PC-3 (cell line): ENCODE measurements at places on chromosomes 11 and 22.

DNA sequence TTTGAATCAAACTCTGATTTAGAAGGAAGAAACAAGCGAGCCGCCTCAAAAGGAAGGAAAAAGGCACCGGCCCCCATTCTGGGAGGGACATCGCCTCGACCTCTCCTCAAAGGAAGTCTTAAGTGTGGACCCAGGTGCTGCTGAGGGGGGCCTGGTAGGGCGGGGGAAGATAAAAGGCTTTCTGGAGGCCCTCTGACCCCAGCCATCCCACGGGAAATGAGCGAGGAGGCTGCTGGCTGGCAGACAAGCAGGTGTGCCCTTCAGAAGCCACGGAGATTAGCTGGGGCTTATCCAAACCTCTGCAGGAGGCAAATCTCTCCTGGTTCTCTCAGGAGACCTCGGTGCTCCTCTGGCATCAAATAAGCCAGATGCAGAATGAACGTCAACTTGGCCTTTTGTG is 171.4 kb upstream of the BLID start:
- DNase-seq: no peak

- DNase-seq: no peak
Observed at GRCh38 chr11:11213117-11213516, 139.9 kb downstream of the CSNK2A3 start.

- peak; percentile 96 for DNase-seq
Observed at GRCh38 chr11:112364962-112365481, 104.4 kb upstream of the PLET1 start.

DNA sequence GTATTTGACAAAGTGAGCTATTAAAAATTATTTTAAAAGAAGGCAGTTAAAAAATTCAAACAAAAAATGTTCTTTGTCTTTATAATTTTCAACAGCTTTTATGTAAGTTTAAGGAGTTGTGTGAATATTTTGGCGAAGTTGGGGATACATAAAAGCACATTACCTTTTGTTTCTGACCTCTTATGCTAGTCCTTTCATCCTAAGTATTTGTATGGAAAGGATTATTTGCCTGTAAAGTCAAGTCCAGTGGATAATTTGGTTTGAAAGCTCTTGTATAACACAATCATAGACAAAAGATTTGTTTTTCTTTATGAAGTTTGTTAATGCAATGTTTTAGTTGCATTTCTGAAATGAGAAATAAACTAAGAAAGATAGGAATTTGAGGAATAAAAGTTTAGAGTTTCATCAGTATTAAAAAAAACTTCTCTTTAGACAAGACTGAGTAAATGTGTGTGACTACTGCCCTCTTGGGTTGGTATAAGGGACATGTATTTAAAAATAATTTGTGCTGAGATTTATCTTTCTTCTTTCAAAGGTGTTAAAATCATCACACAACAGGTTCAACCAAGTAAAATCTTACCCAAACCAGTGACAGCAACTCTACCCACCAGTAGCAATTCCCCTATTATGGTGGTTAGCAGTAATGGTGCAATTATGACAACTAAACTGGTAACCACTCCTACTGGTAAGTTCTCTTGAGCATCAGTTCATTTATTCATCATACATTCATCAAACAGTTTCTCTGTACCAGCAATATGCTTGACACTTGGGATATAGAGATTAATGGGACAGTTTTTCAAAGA is 68.2 kb downstream of the EMSY start:
- peak; percentile 42 for DNase-seq

GRCh38 chr22:46775850-46776826 is 13.7 kb downstream of the TBC1D22A start:
- DNase-seq: no peak

- DNase-seq: no peak
Observed at GRCh38 chr11:35427071-35427470, 7.7 kb upstream of the SLC1A2 start.

- DNase-seq: no peak
Observed at GRCh38 chr11:133905677-133906156, 51.1 kb downstream of the IGSF9B start.

- peak; percentile 96 for DNase-seq
Observed at GRCh38 chr11:27209562-27210005, 153.4 kb downstream of the CCDC34 start.

DNA sequence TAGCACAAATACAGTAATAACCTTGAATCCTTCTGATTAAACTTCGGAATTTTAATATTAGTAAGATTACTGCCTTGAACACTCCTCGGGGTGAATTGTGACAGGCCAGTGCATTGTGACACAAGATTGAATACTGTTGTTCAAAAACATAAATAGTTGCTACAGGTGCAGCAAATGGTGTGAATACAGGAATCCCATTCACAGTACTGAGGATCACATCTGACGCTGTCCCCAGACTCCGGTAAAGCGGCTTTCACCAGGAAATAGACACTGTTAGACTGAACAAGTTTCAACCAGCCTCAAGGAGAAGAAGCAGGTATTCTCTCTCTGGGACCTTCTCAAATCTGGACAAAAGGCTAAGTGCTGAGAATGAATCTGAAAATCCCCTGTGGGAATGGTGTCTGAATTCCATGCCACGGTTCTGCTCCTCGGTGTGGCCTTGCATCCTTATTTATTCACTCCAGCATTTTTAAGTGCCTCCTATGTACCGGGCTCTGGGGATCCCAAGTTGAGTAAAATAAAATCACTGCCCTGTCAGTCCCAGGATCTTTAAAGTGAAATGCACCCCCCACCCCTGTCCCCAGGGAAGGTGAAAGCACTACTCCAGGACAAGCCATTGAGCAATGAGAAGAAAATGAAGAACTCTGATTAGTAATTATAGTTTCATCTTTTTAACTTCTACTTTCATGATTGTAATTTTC is 3.4 kb downstream of the LGR4 start:
- DNase-seq: peak; percentile 21

GRCh38 chr22:48368975-48369525 is 1458.6 kb downstream of the BRD1 start:
- DNase-seq: no peak

DNA sequence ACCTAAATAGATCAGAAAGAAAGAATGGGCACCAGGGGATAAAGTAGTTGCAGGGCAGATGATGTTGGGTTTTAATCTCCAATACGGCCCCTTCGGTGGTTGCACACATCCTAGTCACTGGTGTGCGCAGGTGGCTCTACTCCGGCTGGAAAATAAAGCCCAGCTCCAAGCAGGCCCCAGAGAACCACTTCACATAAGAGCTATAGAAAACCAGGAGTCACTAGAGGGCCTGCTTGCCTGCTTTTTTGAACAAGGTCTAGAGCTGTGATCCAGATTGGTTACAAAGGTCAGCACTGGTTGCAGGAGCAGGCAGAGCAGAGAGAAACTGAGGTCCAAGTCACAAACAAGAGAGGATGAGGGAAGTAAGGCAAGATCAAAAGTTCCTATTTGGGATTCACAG is 41.5 kb upstream of the MS4A8 start:
- no peak for DNase-seq

DNA sequence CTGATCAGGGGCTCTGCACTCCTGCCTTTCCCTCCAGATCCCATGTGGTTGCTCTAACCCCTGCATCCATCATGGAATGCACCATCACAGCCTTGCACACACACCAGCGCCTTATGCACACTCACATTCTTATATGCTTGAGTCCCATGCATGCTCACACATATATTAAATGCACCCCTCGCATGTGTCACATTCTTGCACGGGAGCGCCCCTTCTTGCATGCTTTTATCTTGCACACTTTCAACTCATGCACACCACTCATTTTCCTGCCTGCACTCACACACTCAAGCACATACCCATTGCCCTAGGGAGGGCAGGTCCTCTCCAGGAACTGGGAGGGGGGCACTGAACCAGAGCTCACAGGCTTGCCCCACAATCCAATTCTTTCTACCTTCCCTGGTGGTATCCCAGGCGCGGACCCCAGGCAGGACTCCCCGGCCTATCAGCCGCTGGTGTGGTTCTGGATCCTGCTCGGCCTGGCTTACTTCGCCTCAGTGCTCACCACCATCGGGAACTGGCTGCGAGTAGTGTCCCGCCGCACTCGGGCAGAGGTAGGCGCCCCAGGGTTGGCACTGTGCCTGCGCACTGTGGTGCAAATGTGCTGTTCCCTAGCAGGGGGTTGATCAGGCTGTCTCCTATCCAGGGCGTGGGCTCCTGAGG is 2.3 kb upstream of the CATSPERZ start:
- no peak for DNase-seq

DNA sequence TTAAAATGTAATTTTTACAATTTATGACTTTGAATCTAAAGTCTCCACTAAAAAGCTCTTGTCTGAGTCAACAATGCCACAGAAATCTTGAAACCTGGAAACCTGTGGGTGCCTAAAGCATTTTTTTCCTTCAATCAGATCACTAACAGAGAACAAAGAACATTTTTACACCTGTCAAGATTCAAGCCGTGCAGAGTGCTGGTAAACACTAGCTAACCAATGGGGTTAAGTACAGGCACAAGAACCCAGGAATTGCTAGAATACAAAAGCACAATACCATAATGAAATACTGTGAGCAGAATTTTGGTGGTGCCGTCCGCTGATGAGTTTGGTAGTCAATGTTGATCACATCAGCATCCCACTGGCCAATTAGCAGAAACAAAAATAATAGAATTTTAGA is 380.3 kb upstream of the PITPNB start:
- no peak for DNase-seq

GRCh38 chr11:110262072-110262403 is 34.4 kb downstream of the RDX start:
- no peak for DNase-seq

- no peak for DNase-seq
Observed at GRCh38 chr11:134636071-134636470, 224.0 kb upstream of the B3GAT1 start.

- no peak for DNase-seq
Observed at GRCh38 chr11:10855295-10855694, 2.6 kb downstream of the ZBED5 start.

DNA sequence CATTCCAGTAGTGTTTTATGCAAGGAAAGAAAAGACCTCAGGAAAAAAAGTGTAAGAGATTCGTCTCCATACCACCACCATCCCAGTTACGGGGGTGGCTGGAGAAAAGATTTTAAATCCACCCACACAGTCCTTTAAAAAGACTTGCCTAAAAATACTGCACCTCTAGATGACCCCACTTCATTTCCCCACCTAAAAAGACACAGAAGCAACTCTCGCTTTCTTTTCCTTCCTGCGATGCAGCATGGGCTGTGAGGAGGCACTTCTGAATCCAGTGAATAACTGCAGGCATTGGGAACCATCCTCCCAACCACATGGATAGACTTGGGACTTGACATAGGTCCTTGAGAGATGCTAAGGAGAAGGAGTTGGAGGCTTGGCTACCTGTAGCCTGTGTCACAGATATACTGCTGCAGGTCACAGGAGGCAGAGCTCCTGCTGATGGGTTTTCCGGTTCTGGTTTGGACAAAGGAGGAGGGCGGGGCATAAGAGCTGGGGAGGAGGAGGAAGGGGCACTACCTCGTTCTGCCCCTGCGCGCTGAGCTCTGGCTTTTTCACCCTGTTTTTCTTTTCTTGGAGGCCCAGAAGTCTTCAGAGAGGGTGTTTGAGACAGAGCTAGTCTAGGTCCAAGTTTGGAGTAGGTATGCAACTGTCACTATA is 285.9 kb downstream of the NTM start:
- no peak for DNase-seq

DNA sequence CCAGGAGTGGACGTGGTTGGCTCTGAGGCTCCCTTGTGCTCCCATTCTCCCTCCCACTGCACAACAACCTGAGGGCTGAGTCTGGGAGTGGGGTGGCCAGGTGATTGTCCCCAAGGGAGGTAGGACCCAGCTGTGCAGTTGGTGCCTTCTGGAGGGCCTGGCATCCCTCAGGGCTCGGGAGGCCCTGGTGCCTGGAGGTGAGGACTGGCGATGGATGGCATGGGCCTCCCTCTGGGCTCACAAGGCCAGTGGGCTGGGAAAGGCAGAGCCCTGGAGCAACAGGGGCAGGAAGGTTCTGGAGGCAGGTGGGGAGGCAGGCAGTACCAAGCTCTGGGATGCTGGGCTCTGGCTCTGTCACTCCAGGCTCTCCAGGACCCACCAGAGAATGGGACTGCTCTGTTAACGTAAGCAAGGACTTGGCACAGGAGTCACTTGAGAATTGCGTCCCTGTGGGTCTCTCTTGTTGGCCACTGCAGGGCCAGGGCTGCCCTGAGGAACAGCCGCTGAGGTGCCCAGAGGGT is 114.2 kb downstream of the KCNQ1OT1 start:
- DNase-seq: no peak
